Aorta (tissue), 5 donors: ENCODE measurements at places on chromosomes 4 and X. TPM values are rescaled to one million over a fixed set of nuclear protein-coding genes. Genes with fewer than 3 reads are reported as not detected.

DNA sequence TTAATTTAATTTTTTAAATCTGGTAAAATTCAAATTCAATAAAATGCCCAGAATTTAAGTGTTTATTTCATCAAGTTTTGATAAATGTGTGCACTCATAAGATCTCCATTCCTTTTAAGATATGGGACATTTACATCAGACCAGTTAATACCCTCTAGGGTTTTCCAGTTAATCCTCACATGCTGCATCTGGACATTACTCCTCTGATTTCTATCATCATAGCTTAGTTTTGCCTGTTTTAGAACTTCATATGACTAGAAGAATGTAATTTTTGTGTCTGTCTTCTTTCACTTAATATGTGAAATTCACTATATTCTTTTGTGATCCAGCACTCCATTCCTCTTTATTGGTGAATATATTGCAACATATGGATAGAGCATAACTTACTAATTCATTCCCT is 727.7 kb upstream of the FAM241A start:
- DNase-seq = no peak

GRCh38 chr4:104571341-104571740 is 76.6 kb upstream of the CXXC4 start:
- DNase-seq = no peak

- no peak for DNase-seq
Observed at GRCh38 chr4:10413177-10413576, 44.0 kb downstream of the ZNF518B start.

GRCh38 chr4:7155590-7156071 is 36.7 kb upstream of the SORCS2 start:
- DNase-seq = no peak

DNA sequence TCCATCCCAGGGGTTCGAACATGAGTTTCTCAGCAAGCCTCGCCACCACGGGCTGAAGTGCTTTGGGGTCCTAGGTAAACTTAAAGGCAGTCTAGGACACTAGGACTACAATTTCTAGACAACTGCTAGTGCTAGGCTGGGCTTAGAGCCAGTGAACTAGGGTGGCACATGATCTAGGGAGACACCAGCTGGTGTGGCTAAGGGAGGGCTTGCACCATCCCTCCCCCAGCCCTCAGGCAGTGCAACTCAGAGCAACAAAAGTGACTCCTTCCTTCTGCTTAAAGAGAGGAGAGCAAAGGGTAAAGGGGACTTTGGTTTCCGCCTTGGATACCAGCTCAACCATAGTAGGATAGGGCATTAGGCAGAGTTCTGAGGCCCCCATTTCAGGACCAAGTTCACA is 162.5 kb upstream of the AFF2 start:
- DNase-seq = no peak

DNA sequence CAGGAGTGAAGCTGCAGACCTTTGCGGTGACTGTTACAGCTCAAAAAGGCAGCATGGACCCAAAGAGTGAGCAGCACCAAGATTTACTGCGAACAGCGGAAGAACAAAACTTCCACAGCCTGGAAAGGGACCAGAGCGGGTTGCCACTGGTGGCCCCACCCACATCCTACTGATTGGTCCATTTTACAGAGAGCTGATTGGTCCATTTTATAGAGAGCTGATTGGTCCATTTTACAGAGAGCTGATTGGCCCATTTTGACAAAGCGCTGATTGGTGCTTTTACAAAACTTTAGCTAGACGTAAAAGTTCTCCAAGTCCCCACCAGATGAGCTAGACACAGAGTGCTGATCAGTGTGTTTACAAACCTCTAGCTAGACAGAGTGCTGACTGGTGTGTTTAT is 134.2 kb upstream of the FRG1 start:
- no peak for DNase-seq

DNA sequence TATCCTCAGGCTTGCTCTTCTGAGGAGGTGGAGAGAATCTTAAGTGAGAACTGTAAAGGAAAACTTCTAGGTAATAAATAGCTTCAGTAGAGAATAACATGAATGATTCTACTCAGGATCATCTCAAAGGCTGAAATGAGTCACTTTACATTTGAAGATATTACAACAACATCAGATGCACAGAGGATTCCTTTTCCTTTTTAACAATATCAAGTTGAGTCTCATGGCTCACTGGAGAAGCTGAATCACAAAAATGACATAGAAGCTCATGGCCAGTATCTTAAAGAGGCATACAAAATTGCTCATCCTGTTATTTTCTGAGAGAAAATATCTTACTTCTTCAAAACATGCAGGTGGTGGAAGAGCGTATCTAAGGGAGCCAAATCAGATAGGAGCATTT is 72.5 kb upstream of the EMCN start:
- no peak for DNase-seq

GRCh38 chr4:184385705-184386141 is 88.6 kb downstream of the IRF2 start:
- DNase-seq = no peak

DNA sequence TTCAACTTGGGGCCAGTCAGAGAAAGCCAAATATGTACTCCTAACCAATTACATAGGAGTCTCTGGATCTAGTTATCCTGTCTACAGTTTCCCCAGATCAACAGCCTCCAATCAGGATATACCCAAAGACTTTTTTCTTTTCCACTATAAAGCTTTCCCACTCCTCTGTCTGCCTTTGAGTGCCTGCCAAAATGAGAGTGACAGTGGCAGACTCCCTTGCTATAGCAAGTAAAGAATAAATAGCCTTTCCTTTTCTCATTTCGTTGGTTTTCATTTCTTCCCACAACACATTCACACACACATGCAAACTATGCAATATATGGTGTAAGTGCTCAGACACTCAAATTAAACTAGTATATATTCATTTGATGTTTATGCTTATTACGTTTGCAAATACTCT is 302.4 kb upstream of the TACR3 start:
- DNase-seq = no peak

DNA sequence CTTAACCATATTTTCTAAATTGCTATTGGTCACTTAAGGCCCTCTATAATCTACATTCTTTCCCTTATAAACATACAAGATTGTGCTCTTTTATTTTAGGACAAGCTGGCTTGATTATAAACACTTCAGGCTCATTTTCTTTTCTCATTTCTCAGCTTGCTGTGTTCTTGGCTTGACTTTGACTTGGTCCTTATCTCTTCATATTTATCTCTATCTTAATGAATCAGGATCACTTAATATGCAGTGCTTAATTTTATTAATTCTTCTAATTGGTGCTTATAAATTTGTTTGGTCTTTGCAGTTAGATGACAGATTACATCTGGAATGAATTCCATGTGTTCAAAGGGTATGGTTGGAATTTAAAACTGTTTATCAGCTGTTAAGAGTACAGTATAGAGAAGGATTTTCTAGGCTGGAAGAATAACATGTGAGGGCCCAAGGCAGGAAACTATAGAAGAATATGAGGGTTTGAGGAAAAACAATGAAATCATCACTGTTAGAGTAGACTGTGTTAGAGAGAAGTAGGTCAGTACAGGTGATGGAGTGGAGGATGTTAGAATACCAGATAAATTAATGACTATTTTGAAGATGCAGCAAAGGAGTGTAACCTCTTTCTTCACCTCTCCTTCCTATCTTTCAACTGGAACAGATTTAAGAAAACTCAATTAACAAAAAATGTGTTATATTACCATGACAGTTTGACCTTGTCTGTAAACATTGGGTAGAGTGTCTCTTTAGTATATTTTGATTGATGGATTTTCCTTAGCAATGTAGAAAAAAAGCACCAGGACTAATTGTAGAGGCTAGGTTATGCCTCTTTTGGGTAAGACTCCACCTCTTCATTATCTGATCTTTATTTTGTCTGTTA is 169.6 kb downstream of the RAPGEF2 start:
- no peak for DNase-seq

- no peak for DNase-seq
Observed at GRCh38 chr4:123278755-123279154, 117.8 kb upstream of the SPRY1 start.

- DNase-seq = peak; percentile 64
Observed at GRCh38 chrX:130878350-130879341, 24.4 kb downstream of the ENOX2 start.

- DNase-seq = peak; percentile 93
Observed at GRCh38 chr4:99946356-99947189, at the start of gene DNAJB14. TSS of gene DNAJB14 (minus strand) at chr4:99946618. CDS start at chr4:99946571, 47 bp downstream.

- peak; percentile 91 for DNase-seq
Observed at GRCh38 chr4:6749340-6750171, 33.0 kb upstream of the KIAA0232 start.

DNA sequence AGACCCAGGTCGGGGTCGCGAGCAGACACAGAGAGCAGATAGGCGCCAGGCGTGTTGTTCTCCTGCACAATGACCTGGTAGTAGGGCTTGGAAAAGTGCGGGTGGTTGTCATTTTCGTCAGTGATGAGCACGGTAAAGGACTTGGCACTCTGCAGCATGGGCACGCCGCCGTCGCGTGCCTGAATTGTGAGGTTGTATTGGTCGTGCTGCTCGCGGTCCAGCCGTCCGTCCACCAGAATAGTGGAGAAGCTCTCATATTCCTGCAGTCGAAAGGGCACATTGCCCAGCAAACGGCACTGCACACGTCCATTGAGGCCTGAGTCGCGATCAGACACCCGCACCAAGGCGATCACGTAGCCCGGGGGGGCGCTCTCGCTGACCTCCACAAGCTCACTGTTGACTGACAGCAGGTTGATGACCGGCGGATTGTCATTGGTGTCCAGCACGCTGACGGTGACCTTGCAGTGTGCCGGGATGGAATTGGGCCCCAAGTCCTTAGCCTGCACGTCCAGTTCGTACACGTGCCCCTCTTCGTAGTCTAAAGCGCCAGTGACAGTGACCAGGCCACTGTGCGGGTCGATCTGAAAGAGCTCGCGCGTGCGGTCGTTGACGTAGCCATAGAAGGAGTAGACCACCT is 2.8 kb downstream of the PCDH19 start:
- no peak for DNase-seq

DNA sequence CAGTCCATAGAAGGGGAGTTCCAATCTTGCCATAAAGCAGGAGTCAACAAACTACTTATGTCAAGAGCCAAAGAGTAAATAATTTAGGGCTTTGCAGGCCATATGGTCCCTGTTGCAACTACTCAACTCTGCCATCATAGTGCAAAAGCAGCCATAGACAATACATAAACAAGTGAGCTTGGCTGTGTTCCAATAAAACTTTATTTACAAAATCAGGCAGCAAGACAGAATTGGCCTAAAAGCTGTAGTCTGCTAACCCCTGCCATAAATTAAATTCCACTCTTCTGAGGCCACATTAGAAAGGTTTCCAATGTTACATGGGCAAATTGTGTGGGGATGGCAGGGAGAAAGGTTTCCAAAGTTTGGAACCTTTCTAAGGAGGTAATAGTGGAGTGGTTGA is 14.7 kb downstream of the TRMT2B start:
- DNase-seq = no peak

DNA sequence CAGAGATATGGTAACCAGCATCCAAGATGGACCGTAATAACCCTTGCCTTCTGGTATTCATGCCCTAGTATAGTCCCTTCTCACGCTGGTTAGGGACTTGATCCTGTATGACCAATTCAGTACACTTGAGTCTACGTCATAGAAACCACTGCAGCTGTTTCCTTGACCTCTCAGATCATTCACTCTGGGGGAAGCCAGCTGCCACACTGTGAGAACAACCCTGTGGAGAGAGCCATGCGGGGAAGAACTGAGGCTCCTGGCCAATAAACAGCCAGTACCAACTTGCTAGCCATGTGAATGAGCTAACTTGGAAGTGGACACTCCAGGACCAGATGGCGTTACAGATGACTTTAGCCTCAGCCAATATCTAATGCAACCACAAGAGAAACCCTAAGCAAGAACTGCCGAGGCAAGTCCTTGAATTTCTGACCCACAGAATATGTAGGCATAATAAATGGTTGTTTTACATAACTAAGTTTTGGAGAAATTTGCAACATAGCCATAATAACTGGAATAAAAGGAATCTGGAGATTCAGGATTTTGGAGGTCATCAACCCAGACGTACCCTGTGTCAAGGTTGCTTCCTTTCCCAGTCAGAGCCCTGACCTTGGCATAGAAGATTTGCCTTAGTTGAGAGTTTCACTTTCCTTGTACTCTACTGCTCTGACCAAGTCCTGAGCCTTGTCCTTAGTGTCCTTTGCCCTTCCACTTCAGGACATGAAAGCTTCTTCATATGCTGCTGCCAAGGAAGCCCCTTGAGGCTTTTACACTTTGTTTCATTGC is 87.3 kb upstream of the ZNF81 start:
- no peak for DNase-seq

- DNase-seq = no peak
Observed at GRCh38 chr4:48138936-48139335, 4.9 kb upstream of the TXK start.

DNA sequence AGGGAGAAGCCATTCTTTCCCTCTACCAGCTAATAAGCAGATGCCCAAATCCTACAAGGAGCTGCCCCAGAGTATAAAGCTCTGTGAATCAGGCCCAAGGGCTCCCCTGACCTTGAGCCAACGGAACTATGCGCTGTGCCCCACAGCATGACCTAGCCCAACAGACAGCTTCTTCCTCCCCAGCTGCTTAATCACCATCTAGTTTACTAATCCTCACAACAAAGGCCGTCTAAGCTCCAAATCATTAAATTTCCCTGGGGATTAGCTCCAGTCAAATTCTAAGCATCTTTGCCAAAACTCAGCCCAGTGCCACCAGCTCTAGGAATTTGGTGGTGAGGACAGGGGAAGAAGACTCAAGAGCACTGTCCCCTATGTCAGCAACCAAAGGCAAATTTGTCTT is 113.1 kb downstream of the SHROOM4 start:
- DNase-seq = no peak

- peak; percentile 66 for DNase-seq
Observed at GRCh38 chr4:2843941-2844584, 419 bp downstream of the ADD1 start.

DNA sequence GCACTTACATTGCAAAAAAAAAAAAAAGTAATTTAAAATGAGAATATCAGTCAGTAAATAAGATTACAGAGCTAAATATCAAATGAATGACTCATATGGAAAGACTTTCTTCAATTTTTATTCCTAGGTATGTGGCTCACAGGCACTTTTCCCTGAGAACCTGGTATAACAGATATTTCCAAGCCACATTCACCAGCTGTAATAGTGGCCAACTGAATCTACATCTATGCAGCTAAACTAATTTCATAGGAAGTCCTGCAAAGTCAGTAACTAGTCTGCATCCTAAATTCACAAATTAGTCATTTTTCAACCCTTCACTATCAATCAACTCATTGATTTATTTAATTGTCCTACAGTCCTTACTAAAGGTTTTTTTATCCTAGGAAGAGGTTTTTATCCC is 5.6 kb downstream of the PDE5A start:
- DNase-seq = no peak

DNA sequence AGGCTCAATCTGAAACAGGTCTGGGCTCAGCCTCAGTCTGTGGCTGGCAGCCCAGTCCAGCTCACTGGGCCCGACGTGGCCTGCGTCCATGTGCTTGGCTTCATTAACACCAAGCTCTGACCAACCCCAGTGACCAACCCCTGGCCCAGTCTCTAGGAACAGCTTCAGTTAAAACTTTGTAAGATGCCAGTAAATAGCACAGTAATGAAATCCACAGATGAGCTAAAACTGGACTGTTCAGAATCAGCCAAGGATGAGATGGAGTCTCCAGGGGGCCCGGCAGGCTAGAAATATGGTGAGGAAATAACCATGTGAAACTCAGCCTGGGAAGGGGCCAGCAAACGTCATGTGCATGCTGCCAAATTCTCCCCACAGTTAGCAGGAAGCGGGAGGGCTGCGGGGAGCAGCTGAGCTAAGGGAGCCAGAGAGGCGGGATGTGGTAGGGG is 37.1 kb upstream of the XPNPEP2 start:
- DNase-seq = peak; percentile 89

Gene RTL3
- total RNA-seq = 0.87 TPM

Gene SHROOM4
- total RNA-seq = 10.0 TPM

Gene ARSJ
- 13.5 TPM for total RNA-seq

Gene CT45A5
- total RNA-seq = not detected

Gene ATG4A
- total RNA-seq = 10.5 TPM

Gene NEIL3
- 0.99 TPM for total RNA-seq

Gene ANKRD37
- total RNA-seq = 38.6 TPM
